ENCODE measurements at places on chromosomes 2 and 18.

DNA sequence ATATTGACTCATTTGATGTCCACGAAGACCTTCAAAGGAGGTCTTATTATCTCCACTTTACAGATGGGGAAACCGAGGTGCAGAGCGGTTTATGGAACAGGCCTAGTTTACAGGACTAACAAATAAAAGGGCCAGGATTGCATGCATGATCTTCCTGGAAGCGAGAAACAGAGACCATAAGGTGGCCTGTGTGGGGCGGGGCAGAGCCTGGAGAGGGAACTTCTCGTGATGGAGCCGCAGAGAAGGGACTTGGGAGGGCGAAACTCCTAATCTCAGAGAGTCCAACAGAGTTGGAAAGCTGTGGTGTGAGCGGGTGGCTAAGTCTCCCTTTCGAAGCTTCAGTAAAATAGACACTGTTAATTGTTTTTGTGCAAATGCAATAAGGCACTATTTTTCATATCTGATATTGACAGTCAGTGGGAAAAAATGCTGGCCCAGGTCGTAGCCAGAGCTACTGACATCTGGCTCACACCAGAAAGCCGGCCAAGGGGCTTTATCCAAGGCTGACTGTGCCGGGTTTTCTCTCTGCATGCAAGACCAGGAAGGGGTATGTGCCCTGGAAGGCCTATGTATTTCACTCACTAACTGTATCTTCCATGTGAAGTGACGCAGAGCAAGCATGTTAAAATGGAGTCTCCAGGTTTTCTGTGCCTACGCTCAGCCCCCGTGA is 4.5 kb downstream of the INPP5D start:
- no peak for DNase-seq

DNA sequence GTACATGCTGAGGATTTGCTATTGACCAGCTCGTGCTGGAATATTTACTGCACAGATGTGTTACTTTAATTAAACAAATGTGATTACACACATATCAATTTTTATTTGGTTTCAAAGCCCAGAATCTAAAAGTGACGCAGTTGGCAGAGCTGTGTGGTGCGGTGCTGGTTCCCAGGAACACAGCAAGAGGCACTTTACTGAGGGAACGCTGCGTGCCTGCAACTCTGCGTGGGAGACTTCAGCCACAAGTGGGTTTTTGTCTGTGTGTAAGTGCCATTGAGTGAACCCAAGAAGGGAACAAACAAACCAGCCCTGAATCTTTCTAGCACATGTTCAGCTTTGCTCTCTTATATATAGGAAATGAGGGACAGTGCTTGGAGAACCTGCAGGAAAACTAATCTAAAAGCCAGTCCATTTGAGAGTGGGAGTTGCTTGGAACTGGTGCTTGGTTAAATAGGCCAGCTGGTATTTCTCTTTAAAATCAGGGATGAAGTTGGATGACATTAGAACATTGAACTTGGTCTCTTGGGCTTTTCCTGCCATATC is 196.6 kb upstream of the CELF4 start:
- no peak for DNase-seq

DNA sequence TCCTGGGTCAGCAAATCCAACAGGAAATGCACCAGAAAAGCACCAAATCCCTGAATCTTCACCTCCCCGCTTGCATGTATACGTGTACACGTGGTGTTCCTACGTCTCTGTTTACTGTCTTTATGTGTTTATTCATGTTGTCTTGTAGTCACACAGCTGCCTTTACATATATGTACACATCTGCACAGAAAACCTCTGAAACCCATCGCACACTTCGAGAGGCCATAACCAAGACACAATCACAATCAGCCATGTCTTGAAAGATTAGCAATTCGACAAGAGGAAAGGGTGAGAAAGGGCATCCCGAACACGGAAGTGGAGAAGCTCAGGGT is 98.1 kb downstream of the PLB1 start:
- DNase-seq = no peak

GRCh38 chr2:201768918-201769317 is 11.8 kb downstream of the ALS2 start:
- DNase-seq = no peak

GRCh38 chr18:48754993-48755473 is 195.7 kb downstream of the SMAD7 start:
- no peak for DNase-seq

GRCh38 chr18:57951117-57951796 is 92.8 kb upstream of the NEDD4L start:
- DNase-seq = no peak

DNA sequence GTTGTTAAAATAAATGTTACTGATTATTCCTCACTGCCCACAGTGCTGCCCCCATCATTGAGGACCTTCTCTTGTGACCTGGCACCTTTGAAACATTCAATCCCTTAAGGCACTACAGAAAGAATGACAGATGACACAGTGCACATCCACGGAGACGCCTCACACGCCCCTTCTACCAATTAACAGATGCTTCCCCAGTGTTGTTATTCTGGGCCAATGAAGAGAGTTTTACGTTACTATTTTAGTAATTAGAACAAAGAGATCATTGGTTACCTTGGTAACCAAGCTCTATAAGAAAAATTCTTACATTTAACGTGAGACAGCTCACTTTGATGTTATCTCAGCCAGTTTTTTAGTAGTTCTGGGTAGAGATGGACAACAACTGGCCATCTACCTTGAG is 152.0 kb downstream of the ZNF236 start:
- DNase-seq = no peak

- DNase-seq = no peak
Observed at GRCh38 chr2:239822146-239822831, 202.9 kb downstream of the NDUFA10 start.

GRCh38 chr2:85173909-85174308 is 40.7 kb downstream of the TCF7L1 start:
- no peak for DNase-seq

GRCh38 chr2:101806701-101807100 is 109.2 kb downstream of the MAP4K4 start:
- no peak for DNase-seq
